Lung (tissue), 17 donors: ENCODE measurements at places on chromosomes 6 and 20. TPM values are rescaled to one million over a fixed set of nuclear protein-coding genes. Genes with fewer than 3 reads are reported as not detected.

GRCh38 chr6:73079611-73079955 is 145.7 kb downstream of the KHDC1L start:
- DNase-seq = no peak

DNA sequence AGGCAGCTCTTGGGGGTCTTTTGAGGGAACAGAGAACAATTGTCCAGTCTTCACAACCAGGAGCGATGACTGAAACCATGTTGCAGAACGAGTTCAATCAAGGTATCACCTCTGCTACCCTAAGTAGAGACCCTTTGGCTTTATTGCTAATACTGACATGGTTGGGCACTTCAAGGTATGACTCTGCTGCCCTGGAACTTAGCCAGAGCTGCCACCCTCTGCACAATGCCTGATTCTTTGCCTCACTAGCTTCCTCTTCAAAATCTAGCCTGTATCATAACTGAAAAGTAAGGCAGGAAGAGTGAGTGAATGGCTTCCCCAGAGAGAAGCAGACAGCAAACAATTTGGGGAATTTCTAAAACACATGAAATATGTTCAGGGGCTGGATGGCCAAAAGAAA is 592.7 kb upstream of the NRSN1 start:
- no peak for DNase-seq

DNA sequence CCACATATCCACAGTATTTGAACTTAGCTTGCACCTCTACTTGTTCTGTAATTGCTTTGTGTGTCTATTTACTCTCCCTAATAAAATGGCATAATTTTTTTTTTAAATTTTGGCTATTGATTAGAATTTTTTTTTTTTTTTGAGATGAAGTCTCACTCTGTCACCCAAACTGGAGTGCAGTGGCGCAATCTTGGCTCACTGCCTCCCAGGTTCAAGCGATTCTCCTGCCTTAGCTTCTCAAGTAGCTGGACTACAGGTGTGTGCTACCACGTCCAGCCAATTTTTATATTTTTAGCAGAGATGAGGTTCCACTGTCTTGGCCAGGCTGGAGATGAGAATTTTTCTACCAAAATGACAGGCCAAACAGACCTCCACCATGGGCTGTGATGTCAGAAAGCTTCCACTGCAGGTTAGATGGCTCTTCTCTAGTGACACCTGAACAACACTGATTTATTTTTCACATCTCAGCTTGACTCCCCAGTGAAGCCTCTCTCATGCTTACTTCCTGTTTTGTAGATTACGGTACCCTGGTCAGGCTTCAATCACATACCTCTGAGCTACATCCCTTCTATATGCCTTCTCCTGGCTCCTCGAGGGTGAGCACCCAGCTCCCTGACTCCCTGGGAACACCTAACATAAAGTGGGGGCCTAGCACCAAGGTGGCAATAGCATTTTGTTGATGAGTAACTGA is 112.8 kb downstream of the ARHGAP18 start:
- DNase-seq = no peak

WFDC6 gene
- total RNA-seq = 2.3 TPM

NRN1 gene
- total RNA-seq = 10.8 TPM

SYCP2 gene
- total RNA-seq = 6.7 TPM

GSTA2 gene
- total RNA-seq = 3.4 TPM

EYS gene
- 0.34 TPM for total RNA-seq

NMBR gene
- total RNA-seq = 0.18 TPM
